HT-29 (cell line): ENCODE measurements at places on chromosomes 7 and 10. TPM values are rescaled to one million over a fixed set of nuclear protein-coding genes. Genes with fewer than 3 reads are reported as not detected.
A peak's percentile ranks its signal among the peaks of the same experiment; 100 is the strongest.

The NEUROD6 gene
- not detected in 2 replicates for total RNA-seq

The SPACDR gene
- total RNA-seq: 0.21 and 0.64 TPM in 2 replicates

The CH25H gene
- not detected in 2 replicates for total RNA-seq

The OLAH gene
- not detected in 2 replicates for total RNA-seq

The SPDYE2B gene
- not detected in 2 replicates for total RNA-seq

The NAT16 gene
- 0.13 TPM in 2 replicates for total RNA-seq

The ATP6V0A4 gene
- not detected in 2 replicates for total RNA-seq

DNA sequence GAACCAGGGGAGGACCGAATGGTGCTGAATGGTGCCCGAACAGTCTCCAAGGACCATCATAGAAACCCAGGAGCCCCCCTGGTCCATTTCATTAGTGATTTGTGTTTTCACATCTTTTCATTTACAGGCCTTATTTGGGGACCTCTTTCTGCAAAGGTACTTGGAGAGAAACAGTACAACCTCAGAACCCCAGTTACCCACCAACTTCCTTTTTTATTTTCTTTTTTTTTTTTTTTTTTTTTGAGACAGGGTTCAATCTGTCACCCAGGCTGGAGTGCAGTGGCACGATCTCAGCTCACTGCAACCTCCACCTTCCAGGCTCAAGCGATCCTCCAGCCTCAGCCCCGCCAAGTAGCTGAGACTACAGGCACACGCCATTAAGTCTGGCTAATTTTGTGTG is 13.0 kb upstream of the ELN start:
- DNase-seq: no peak

DNA sequence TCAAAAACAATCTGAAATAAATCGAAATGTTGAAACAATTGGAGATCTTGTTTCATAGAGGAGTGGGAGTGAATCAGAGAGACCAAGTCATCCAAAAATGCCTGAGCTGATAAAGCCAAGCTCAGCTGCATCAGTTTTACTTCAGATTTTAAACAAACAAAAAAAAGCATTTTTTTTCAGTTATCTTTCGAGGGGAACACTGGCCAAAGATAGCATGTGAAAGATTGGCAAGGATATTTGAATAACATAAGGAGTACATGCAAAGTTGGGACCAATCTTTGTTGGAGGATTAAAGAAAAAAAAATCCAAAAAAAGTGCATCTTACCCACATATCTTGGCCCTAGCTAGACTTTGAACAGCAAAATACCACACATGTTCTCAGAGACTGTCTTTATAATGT is 47.2 kb downstream of the RHOBTB1 start:
- no peak for DNase-seq

DNA sequence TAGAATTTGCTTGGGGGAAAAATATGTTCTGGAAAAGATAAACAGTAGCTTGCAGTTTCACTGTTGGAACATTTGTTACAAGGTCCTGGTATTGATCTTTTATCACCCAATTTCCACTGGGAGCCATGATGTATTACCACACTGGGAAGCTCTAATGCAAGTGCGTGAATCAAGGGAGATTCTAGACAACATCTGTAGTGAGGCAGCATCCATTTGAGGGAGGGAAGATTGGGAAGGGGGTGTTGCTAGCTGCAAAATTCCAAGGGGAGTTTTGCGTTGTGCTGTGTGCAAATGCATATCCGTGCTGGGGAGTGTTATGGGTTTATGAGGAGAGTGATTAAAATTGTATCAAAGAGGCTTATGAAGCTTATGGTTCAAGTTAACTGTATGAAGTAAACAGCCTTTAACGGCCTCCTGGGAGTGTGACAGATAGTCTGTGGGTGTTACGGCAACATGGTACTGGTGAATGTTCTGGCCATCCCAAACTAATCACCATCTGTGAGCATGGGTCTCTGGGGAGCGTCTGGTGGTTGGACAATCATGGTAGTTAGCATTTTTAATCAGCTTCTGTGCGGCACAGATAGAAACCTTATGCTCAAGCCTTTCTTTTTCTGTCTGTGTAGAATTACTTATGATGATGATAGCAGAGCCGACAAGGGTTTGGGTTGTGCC is 601.9 kb upstream of the GALNT17 start:
- no peak for DNase-seq

DNA sequence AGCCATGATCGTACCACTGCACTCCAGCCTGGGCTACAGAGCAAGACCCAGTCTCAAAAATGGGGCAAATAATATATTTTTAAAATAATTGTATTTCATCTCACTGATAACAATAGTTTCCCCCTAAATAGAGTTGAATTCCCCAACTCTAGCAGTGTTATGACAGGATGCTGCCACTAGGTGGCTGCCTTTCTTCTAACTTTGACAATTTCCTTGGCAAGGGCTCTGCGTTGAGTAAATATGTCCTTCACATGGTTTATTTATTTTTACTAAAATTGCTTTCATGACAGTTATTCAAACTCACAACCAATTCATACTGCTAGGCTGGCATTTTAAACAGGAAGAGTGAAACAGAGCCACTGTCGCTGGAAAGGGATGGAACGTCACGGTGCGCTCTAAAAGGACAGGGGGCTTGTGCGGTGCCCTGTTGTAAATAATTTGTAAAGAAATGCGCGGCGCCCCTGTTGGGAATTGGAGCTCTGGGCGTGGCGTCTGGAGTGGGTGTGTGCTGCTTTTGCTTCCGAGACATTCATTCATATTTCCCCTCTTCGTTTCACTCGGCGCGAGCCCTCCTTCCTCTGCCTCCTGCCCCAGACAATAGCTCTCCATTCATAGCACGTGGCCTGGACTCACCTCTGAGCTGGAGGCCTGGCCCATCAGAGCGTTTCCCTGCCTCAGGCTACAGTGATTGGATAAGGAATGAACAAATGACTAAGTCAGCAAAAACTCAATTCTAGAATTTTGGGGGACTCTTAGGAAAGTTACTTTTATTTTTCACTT is 20.5 kb upstream of the PITRM1 start:
- peak; percentile 68 for DNase-seq

DNA sequence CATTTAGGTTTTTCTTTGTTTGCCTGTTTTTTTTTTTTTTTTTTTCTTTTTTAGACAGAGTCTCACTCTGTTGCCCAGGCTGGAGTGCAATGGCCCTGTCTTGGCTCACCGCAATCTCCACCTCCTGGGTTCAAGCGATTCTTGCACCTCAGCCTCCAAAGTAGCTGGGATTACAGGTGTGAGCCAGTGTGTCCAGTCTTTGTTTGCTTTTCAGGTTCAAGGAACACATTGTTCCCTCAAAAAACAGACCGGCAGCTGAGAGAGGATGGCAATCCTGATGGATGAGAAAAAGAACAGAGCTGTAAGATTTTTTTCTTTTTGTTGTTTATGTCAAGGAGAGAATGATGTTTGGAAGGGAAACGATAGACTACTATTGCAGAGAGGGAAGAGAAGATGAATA is 23.3 kb upstream of the RHOBTB1 start:
- DNase-seq: no peak

GRCh38 chr10:107576746-107577145 is 412.2 kb upstream of the SORCS1 start:
- no peak for DNase-seq
